ENCODE measurements at places on chromosomes 4 and X.
A peak's percentile ranks its signal among the peaks of the same experiment; 100 is the strongest.

DNA sequence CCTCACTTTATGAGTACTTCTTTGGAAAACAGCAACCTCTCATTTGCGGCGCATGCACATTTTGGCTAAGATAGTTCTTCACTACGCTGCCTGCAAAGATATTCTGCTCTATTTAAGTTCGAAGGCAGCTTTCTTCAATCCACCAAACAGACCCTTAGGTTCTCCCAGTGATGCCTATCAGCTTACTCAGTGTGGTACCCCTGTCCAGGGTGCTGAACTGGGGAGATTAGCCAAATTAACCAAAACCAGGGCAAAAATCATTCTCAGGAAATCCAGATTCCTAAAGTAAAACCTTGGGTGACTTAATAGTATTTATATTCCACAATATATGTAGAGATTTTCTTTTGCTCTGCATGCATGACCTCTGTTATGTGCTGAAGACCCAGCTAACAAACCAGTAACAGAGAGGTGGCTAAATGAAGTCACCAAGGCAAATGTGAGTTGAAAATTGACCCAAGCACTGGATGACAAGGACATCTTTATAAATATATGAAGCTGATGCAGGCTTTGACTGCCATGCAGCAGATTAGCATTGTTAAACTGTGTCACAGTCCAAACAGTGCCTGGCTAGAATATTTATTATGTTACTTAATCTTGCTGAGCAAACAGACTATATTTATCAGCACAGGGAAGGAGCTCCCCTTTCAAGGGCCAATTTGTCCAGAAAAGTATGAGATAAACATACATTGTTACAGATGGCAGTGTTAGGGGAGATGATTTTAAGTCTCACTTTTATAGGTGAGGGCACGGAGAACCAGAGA is 418.2 kb downstream of the STIM2 start:
- H3K36me3 ChIP-seq: no peaks in the 10 kb centered on the region
- H3K27me3 ChIP-seq: peaks cover 16% of the 10 kb centered on the region
- no peak overlapping the region for H3K27ac ChIP-seq
- no peak overlapping the region for H3K4me3 ChIP-seq

- H3K27ac ChIP-seq: no peak overlapping the region
- no peak overlapping the region for H3K4me3 ChIP-seq
- H3K27me3 ChIP-seq: peaks cover 3% of the 10 kb centered on the region
- DNase-seq: no peak
- no peaks in the 10 kb centered on the region for H3K36me3 ChIP-seq
- H3K4me1 ChIP-seq: peaks cover 9% of the 10 kb centered on the region
Measured at GRCh38 chr4:147786031-147786430, 54.1 kb downstream of the ARHGAP10 start.

DNA sequence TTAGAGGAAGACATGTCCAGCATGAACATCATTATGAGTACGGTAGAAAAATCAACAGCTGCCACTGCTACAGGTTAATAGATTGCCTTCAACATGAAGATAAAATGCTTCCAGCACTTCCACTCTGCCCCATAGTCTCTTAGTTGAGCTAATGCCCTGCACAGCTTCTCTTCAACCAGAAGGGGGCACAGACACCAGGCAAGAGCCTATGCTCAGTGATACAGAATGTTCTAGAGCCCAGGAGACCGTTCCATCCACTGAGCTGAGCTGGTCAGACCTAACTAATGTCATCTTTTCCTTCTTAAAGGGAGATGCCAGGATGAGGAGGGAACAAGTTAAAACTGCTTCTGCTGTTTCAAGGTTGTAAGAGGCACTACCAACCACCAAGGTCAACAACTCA is 42.2 kb downstream of the SMIM10L2A start:
- H3K27ac ChIP-seq: no peak overlapping the region
- no peak overlapping the region for H3K4me3 ChIP-seq
- peaks cover 4% of the 10 kb centered on the region for H3K36me3 ChIP-seq
- H3K27me3 ChIP-seq: peaks cover 20% of the 10 kb centered on the region
- DNase-seq: no peak

DNA sequence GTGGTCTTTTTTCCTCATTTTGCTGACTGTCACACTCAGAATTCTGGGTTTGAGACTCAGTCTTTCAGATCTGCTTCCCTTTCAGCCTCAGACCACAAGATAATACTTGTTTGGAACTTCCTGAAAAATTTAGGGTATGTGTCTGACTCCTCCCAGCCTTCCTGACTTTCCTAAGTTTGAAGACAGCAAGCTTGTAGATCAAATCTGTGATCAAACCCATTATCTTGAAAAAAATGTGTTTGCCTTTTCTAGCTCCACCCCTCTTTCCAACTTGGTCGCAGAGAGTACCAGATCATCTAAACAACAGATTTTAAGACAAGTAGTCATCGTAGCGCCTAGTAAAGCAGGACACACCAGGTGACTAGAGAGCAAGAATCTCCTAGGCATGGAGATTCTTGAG is 9.9 kb downstream of the BCAP31 start:
- peaks cover 17% of the 10 kb centered on the region for H3K36me3 ChIP-seq
- no peak overlapping the region for H3K27ac ChIP-seq
- no peaks in the 10 kb centered on the region for H3K27me3 ChIP-seq
- H3K4me3 ChIP-seq: no peak overlapping the region
- DNase-seq: no peak

DNA sequence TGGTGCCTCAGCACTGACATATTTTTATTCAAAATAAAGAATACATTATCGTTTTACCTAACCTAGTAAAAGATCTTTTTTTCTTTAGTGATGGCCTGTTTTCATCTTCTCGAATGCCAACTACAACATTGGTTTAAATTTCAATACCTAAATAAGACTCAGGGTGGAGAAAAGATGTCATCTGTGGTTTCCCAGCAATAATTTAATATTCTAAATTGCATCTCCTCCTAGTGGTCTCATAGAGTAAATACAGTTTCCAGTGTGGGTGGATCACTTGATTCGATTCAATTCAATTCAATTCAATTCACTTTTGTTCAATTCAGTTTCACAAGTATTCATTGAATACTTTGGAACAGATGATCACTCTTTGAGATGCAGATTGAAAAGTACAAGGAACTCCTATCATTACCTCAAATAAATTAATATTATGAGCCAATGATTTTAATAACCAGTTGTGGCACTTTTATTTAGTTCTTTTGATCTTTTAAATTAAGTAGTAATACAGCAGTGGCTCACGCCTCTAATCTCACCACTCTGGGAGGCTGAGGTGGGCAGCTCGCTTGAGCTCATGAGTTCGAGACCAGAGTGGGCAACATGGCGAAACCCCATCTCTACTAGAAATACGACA is 427.2 kb downstream of the FAT4 start:
- no peak overlapping the region for H3K4me3 ChIP-seq
- peaks cover 5% of the 10 kb centered on the region for H3K36me3 ChIP-seq
- DNase-seq: no peak
- no peak overlapping the region for H3K27ac ChIP-seq

DNA sequence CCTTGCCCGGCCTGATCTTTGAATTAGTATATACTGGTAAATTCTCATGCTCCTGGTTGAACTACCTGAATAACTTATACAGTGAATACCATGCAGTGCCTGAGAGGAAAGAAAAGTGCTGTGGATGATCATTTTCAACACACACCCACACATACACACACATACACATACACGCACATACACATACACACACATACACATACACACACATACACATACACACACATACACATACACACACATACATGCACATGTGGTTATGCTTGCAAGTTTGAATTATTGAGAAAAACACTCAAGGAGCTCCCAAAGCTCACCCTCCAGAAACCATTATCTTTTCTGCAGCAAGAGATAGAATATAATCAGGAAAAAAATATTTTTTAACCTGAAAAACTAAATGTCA is 366.9 kb upstream of the RASGEF1B start:
- peaks cover 6% of the 10 kb centered on the region for H3K4me1 ChIP-seq
- H3K36me3 ChIP-seq: no peaks in the 10 kb centered on the region
- no peak overlapping the region for H3K27ac ChIP-seq
- no peak overlapping the region for H3K4me3 ChIP-seq

DNA sequence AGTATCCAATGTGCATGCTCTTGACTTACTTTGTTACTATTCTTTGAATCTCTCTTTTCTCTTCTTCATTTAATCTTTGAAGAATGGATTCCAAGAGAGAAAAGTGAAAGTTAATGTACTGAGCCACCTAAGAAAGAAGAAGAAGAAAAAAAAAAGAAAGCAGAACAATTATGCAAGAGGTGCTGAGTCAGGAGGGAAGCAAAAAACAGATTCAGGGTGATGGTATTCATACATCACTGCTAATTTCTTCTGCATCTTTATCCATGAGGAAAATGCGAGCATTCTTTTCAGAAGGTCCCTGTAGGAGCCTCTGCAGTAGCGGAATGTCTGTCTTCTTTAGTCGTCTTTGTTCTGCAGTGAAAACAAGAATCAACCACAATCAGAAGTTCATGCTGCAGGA is 43.9 kb downstream of the RASSF6 start:
- no peaks in the 10 kb centered on the region for H3K27me3 ChIP-seq
- no peak for DNase-seq
- peak overlapping the region; percentile 9 for H3K27ac ChIP-seq
- H3K36me3 ChIP-seq: no peaks in the 10 kb centered on the region

DNA sequence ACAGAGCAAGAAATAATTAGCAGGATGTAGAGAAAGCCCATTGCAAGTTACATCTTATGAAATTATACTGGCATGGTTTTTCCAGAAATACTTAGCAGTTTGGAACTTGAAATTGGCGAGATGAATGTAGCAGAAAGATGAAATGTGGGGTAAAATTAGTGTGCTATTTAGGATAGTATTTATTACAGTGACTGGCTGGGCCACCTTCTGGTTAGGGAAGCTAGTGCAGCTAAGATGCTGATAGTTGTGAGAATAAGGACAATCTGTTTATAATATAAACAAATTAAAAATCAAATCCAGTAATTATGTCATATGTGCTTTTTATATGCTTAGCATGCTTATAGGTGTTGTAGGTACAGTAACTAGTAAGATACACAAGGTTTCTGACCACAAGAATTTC is 74.8 kb downstream of the IL15 start:
- no peaks in the 10 kb centered on the region for H3K4me1 ChIP-seq
- no peak overlapping the region for H3K27ac ChIP-seq
- H3K4me3 ChIP-seq: no peak overlapping the region
- H3K36me3 ChIP-seq: no peaks in the 10 kb centered on the region
- no peaks in the 10 kb centered on the region for H3K27me3 ChIP-seq
- no peak for DNase-seq

DNA sequence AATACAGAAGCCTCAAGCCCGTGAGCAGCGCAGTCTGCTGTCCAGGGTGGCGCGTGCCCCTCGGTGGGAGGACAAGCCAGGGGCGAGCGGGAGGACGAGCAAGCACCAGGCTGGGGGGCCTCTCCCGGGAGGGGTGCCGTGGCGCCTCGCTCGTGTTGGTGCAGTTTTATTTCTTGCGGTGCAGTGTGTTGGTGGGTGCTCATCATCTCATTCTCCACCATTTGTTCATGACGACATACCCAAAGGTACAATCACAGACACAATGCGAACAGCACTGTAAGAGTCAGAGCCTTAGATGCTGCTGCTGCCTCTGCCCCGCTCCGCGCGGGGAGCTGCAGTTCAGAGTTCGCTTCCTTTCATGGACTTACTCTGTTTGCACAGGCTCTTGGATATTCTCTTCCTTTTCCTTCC is 30.3 kb downstream of the RGS12 start:
- DNase-seq: no peak
- H3K4me1 ChIP-seq: peaks cover 37% of the 10 kb centered on the region
- peak overlapping the region; percentile 44 for H3K27ac ChIP-seq
- peaks cover 28% of the 10 kb centered on the region for H3K36me3 ChIP-seq
- H3K27me3 ChIP-seq: no peaks in the 10 kb centered on the region
- no peak overlapping the region for H3K4me3 ChIP-seq

GRCh38 chr4:4271912-4272311 is 18.0 kb downstream of the LYAR start:
- H3K27ac ChIP-seq: no peak overlapping the region
- no peaks in the 10 kb centered on the region for H3K4me1 ChIP-seq
- DNase-seq: no peak
- H3K27me3 ChIP-seq: no peaks in the 10 kb centered on the region
- H3K36me3 ChIP-seq: peaks cover 6% of the 10 kb centered on the region
- no peak overlapping the region for H3K4me3 ChIP-seq

DNA sequence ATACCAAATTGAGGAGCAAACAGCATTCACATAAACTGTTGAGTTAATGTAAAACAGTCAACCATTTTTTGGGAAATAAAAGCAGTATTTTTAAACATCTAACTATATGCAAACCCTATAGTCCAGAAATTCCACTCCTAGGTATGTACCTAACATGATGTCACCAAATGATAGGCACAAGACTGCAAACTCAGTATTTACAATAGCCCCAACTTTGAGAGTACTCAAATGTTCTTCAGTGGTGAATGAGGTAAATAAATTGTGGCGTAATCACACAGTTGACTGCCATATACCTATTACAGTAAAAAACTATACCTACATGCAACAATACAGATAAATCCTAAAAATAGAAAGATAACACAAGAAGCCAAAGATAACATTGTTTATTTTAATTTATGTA is 1243.8 kb upstream of the ADGRL3 start:
- H3K4me3 ChIP-seq: no peak overlapping the region
- no peaks in the 10 kb centered on the region for H3K36me3 ChIP-seq
- H3K4me1 ChIP-seq: no peaks in the 10 kb centered on the region
- no peak for DNase-seq

- no peak overlapping the region for H3K27ac ChIP-seq
- H3K27me3 ChIP-seq: no peaks in the 10 kb centered on the region
- no peaks in the 10 kb centered on the region for H3K36me3 ChIP-seq
Measured at GRCh38 chrX:86930419-86930818, 587.2 kb upstream of the KLHL4 start.

DNA sequence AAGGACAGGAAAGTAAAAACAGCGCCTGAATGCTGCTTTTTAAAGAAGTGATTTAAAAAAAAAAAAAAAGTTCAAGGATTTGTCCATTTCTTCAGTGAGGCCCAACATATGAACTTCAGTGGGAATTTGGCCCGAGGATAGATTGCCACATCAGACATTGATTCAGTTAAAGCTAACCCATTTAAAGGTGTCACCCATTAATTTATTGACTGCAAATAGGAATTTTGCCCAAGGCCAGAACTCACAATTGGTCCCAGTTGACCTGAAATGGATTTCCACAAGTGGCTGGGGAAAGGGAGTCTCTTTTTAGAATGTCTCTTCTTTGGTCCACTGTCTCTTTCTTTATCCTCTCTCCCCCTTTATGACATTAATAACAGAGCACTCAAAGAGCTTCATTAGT is 86.5 kb upstream of the RPL34 start:
- H3K4me1 ChIP-seq: peaks cover 40% of the 10 kb centered on the region
- H3K4me3 ChIP-seq: no peak overlapping the region
- no peak overlapping the region for H3K27ac ChIP-seq
- no peak for DNase-seq
- no peaks in the 10 kb centered on the region for H3K36me3 ChIP-seq
- no peaks in the 10 kb centered on the region for H3K27me3 ChIP-seq

DNA sequence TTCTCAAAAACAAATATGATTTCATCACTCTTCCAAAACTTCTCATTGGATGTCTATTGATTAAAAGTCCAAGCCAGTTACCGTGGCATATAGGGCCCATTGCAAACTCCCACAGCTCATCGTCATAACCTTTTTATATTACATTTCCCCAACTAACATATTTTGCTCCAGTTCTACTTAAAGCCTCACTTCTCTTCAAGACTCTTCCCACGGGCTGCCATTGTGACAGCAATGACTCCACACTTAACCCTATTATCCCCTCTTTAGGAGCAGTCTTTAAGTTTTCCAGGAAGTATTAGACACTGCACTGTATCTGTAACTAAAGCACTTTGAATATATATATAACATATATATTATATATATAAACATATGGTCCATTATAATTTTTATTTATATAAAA is 44.5 kb downstream of the DTHD1 start:
- no peaks in the 10 kb centered on the region for H3K27me3 ChIP-seq
- H3K27ac ChIP-seq: no peak overlapping the region
- H3K4me3 ChIP-seq: no peak overlapping the region
- H3K4me1 ChIP-seq: no peaks in the 10 kb centered on the region
